ENCODE measurements at places on chromosomes 16 and 17. TPM values are rescaled to one million over a fixed set of nuclear protein-coding genes. Genes with fewer than 3 reads are reported as not detected.

DNA sequence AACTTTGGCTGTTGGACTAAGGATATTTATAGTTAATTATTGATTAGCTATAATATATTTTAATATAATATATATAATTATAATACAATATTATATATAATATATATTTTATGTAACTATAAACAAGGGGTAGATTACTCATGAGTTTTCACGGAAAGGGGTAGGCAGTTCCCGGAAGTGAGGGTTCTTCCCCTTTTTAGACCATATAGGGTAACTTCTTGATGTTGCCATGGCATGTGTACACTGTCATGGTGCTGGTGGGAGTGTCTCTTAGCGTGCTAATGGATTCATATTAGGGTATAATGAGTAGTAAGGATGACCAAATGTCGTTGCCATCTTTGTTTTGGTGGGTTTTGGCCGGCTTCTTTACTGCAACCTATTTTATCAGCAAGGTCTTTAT is 315.6 kb downstream of the WWOX start:
- DNase-seq, result no peak

ST6GALNAC2 gene
- 2.4 TPM for total RNA-seq

- no peak for DNase-seq
Observed at GRCh38 chr16:73813527-73813926, 483.1 kb upstream of the PSMD7 start.

DNA sequence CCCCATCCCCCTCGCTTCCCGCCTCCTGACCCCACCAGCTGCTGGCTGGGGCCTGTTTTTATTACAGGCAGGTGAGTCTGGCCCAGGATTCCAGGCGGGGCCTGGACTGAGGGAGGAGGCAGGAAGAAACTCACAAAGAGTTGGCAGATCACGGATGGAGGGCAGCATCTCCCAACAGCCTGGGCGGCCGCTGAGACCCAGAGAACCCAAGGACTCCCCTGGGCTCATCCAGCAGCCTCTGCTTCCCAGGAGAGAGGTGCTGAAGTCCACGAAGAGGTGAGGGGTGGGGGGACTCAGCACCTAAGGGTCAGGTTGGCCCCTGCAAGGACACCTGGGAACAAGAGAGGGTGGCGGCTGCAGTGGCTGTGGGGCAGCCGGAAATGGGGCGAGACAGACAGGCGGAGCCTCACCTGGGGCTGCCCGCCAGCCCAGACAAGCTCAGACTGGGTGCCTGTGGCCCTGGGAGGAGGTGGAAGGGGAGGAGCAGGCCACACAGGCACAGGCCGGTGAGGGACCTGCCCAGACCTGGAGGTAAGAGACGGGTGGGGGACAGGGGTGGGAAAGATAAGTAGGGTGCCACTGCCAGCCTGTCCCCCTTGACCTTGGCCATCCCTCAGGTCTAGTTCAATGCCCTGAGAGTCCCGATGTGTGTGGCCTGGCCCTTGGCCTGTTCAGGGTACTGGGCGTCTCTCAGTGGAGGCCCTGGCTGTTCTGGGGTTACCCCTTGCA is 8.7 kb upstream of the ADGRG1 start:
- peak; percentile 77 for DNase-seq

SPATA22 gene
- total RNA-seq, result 0.32 TPM

- DNase-seq, result no peak
Observed at GRCh38 chr17:33056399-33057146, 64.9 kb downstream of the SPACA3 start.

DHX40 gene
- 33.2 TPM for total RNA-seq

LGALS9B gene
- total RNA-seq, result 10.9 TPM

DNA sequence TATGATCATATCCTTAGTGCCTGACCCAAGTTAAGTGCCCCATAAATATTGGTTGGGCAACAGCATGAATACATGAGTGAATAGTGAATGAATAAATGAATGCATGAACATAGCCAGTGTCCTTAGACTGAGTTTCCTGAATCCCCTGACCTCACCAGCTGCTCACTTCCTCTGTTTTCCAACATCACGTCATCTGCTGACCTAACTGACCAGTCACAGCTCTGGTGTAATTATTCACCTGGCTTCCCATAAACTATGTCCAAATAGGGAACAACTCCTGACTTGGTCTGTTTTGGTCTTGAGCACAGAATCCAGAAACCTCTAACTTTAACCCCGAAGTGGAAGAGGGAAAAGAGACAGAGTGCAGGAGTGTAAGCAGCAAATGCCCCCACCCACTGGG is 83.4 kb downstream of the ASIC2 start:
- no peak for DNase-seq

GRCh38 chr17:80858301-80859001 is 133.2 kb upstream of the CHMP6 start:
- no peak for DNase-seq

DNA sequence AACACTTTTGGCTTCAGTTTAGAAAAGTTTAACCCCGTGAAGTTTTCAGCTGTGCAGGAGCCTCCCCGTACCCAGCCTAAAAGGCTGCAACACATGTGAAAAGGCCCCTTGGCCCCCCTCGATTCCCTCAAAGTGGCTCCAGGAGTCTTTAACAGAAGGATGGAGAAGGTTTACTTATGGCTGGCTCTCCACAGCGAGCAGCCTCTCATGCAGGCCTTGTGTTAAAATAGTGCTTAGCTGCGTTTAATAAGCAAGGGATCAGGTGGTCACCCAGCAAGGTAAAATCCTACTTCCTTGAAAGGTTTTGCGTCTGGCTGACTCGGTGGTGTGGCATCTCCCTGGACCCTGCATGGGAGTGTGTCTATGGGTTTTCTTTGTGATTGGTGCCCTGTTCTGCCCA is 8.4 kb upstream of the CYLD start:
- no peak for DNase-seq

TEKT1 gene
- not detected for total RNA-seq

- peak; percentile 86 for DNase-seq
Observed at GRCh38 chr17:49567871-49568694, 7.6 kb upstream of the NXPH3 start.

DNA sequence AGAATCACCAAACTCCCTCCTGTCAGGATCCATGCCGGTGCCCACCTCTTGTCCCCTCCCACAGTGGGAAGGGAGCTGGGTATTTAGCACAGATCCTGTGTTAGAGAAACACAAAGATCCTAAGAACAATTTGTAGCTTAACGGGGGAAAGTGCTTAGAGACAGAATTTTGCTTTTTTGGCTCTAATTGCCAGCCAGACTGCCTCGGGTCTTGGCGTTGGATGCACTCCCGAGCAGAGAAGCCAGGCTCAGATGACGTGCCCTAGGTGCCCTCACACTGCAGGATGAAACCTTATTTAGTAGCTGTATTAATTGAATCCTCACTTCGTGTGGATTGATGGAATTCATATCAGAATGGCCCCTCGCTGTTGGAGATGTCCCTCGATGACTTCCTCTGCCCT is 22.5 kb upstream of the MAF start:
- no peak for DNase-seq

CRHR1 gene
- not detected for total RNA-seq

- DNase-seq, result no peak
Observed at GRCh38 chr17:17833658-17834357, 3.0 kb downstream of the SREBF1 start.

DNA sequence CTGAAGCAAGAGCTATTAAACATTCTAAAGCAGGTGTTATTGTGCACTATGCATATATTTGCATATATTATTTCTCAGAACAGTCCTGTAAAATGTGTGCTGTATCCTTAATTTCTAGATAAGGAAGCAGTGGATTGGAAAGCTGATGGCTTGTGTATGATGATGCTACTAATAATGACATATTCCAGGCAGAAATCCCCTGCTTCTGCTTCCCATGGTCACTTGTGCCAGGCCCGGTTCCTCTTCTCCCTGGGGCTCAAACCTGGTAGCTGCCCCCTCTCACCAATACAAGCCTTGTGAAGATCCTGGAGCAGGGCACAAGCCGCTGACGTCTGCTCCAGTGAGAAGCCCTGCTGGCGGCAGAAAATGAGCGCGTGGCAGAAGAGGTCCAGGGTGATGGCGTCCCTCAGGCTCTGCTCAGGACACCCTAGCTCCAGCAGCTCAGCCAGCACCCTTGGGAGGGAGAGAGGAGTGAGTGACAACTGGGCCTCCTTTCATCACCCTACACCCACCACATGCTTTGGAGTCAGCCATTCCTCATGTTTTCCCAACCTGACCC is 1.8 kb downstream of the CFAP119 start:
- DNase-seq, result no peak

SMG1 gene
- 76.3 TPM for total RNA-seq

GRCh38 chr17:55634702-55635101 is 88.0 kb downstream of the TMEM100 start:
- no peak for DNase-seq

CLEC18B gene
- 6.0 TPM for total RNA-seq

DNA sequence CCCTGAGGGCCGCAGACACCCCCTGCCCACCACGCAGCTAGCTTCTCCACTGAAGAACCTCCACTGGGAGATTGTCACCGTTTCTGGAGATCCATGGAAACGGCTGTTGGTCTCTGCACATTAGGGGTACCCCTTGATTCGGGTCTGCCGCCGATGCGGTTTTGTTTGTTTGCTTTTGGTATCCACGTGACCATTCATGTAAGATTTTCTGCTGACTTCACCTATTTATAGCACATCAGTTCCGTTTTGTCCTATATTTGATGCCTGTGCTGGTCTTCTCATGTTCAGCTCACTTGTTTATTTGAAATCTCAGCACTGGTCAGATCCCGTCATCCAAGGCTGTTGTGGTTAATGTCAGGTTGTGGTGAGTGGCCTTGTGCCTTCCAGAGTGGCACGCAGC is 21.1 kb downstream of the CRAMP1 start:
- no peak for DNase-seq

- DNase-seq, result no peak
Observed at GRCh38 chr17:65061646-65062045, 5.1 kb upstream of the GNA13 start.

DNA sequence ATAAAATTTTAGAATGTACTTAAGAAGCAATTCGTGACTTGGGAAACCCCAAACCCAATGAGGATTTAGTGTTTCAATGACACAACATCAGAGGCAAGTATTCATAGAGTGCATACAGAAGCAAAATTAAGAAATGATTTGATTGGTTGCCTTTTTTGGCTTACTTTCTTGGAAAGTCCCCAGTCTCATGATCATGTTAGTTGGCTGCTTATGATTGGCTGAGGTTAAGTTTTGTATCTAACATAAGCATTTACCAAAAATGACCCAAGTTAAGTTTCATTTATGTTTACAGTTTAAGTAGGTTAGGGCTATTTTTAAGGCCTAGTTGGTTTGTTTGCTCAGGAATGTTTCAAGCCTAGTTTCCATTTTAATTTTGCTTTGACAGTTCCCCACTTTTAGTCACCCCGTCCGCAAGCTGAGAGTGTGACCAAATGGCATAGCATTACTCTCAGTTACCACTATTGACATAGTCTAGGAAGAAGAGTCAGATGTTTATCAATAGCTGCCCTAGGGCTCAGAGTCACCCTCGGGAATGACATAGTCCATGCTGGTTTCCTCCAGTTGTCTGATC is 36.2 kb downstream of the DGKE start:
- DNase-seq, result no peak

C1QTNF8 gene
- total RNA-seq, result not detected

ATP2C2 gene
- 62.8 TPM for total RNA-seq

TMEM100 gene
- 18.2 TPM for total RNA-seq

AGRP gene
- total RNA-seq, result not detected

DNA sequence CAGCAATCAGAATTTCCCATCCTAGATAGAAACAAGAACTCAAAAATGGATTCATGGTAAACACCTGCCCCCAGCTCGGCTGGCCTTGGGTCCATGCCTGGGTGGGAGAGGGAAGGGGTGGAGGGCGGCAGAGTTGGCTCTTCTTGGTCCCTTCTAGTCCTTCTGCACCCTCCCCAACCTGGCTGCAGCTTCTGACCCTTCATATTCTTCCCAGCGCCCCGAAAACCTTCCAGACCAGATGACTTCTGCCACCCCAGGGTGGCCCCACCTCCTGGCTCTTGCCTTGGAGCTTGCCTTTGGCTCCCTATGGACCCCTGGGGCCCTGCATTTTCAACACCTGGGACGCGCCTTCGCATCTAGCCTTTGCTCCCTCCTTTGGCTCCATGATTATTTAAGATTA is 5.4 kb upstream of the GJD3 start:
- DNase-seq, result no peak

GRCh38 chr16:83338941-83339340 is 468.8 kb upstream of the HSBP1 start:
- DNase-seq, result no peak

- no peak for DNase-seq
Observed at GRCh38 chr17:31595666-31596381, 204.3 kb downstream of the RAB11FIP4 start.

DNA sequence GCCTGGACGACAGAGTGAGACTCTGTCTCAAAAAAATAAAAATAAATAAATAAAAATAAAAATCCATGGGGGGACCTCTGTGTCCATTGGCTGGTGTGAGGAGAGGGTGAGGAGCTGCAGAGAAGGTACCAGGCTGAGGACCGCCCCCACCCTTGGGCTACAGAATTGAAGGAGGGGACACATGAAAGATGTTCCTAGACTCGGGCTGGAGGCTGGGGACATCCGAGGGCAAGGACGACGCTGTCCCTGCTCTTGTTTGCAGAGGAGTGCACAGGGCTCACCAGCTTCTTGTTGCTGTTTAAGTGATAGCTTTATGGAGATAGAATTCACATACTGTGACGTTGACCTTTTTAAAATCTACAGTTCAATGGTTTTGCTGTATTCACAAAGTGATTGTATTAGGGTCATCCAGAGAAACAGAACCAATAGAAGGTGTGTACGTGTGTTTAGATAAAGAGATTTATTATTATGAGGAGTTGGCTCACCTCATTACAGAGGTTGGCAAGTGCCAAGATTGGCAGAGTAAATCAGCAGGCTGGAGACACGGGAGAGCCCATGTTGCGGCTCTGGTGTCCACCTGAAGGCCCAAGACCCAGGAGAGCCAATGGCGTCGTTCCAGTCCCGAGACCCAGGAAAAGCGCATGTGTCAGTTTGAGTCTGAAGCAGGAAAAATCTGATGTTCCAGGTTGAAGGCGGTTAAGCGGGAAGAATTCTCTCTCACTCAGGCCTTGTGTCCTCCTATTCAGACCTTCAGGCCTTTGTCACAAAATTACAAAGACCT is 320.7 kb downstream of the SEC14L1 start:
- DNase-seq, result no peak

GRCh38 chr17:75288770-75289114 is 491 bp downstream of the SLC25A19 start:
- no peak for DNase-seq
